ENCODE measurements at places on chromosomes 5 and 9.

DNA sequence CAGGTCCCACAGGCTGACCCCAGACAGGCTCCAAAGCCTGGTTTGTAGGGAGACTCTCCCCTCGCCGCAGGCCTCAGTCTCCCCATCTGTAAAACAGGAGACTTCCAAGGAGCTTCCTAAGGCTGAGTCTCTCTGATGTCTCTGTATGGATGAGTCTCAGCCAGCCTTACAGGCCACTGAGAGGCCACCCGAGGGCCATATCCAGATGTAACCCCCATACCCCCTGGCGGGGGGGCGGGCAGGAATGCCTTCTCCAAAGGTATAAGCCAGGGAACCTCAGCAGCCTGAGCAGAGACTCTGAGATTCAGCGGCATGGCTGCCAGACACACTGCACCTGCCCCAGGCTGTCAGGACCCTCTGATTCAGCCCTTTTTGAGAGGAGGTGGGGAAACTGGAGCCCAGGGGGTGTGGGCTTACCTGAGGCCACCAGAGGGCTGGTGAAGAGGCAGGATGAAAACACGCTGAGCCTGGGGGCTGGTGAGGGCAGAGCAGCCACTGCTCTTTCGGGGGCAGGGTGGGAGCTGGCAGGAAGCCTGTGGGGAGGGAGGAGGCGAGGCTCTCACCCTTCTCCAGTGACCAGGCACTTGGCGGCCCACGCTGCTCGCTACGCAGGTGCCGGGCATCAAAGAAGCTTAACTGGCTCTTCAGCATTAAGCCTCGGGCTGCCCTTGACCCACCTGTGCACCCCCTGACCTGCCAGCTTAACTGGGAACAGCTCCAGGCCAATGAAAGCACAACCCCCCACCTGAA lies 5.5 kb upstream of the SUSD3 start:
- no peak for DNase-seq

GRCh38 chr5:159003045-159004030 lies 96.4 kb downstream of the EBF1 start:
- no peak for DNase-seq

DNA sequence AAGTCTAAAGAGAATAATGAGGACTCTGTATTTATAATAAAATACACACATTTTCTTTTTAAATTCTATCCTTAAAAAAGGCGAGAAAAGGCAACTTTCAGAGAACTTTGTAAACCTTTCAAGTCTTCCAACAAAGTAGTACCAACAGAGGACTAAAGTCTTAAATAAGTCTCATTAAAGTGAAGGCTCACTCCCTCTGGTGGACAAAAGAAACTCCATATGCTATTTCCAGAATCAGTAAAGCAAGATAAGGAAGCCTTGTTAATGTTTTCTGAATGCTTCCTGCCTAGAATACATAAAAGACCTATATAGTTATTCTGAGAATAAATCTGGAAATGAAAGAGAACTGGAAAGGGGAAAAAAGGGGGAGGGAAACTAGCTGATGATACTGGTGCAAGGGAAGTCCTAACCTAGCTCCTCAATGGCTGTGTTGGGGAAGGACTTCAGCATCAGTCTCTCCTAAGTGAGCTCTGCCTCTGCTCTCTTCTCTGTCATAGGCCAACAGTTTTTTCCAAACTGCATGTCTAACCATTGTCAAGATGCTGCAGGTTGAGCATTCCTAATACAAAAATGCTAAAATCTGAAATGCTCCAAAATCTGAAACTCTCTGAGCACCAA lies 7.2 kb downstream of the HMGCS1 start:
- peak; percentile 76 for DNase-seq

DNA sequence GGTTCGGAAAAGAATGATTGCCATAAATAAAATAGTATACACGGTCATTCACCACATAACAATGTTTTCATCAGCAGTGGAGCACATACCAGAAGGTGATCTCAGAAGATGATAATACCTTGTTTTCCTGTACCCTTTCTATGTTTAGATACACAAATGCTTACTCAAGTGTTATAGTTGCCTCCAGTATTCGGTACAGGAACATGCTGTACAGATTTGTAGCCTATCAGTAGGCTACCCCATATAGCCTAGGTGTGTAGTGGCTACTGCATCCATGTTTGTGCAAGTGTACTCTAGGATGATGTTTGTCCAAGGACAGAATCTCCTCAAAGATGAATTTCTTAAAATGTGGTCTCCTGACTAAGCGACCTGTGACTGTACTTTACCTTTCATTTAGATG lies 59.2 kb downstream of the ICE1 start:
- DNase-seq: no peak

Data from SHP77 (cell line).